ENCODE measurements at places on chromosomes 4 and X.

DNA sequence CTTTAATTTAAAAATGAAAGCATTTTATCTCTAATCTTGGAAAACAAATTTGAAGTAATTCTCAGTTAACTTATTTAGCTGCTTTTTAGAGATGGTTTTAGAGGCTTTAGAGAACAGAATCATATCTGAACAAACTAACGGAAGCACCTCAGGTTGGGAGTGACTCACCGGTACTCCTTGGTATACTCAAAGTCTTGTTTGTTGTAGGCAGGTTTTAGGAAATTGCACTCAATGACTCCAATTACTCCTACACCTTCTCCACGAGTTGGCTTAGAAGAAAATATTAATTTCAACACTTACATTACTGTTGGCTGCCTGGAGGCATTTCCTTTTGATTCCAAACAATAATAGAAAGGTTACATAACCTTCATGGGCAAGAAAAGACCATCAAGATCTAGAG lies 23.6 kb downstream of the MORC4 start:
- DNase-seq = no peak

- DNase-seq = no peak
Observed at GRCh38 chrX:134520860-134521390, 61.0 kb downstream of the HPRT1 start.

- no peak for DNase-seq
Observed at GRCh38 chr4:187499956-187500355, 495.6 kb upstream of the ZFP42 start.

DNA sequence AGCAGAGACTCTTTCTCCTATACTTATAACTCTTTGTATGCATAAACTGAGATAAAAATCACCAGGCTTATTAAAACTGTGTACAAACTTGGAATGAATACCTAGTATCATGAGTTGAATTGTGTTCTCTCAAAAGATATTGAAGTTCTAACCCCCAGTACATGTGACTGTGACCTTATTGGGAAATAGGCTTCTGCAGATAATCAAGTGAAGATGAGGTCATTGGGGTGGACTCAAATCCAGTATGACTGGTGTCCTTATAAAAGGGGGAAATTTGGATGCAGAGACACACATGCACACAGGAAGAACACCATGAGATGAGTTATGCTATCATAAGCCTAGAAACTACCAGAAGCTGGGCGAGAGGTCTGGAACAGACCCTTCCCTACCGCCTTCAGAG lies 26.2 kb downstream of the ZNF827 start:
- DNase-seq = no peak

- no peak for DNase-seq
Observed at GRCh38 chrX:53133400-53133799, 39.5 kb downstream of the KANTR start.

GRCh38 chrX:43817444-43817843 lies 64.8 kb downstream of the MAOB start:
- DNase-seq = no peak

GRCh38 chr4:120733968-120734367 lies 188.6 kb downstream of the PRDM5 start:
- DNase-seq = no peak

DNA sequence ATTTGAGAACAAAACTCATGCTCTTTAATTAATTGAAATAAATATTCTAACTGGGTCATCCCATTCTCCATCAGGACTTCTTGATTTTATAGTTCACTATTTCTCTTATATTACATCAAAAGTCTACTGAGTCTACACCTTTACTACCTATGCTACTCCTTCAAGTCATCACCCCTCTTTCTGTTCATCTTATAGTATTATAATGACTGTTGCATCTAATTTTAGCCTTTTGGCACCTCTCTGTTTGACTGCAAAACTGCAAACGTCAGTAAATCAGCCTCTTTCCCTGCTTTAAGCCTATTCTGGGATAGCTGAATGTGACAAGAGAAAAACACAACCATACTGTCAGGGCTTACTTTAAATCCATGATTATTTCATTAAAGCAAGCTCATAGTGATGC lies 639.1 kb downstream of the GABRG1 start:
- no peak for DNase-seq

DNA sequence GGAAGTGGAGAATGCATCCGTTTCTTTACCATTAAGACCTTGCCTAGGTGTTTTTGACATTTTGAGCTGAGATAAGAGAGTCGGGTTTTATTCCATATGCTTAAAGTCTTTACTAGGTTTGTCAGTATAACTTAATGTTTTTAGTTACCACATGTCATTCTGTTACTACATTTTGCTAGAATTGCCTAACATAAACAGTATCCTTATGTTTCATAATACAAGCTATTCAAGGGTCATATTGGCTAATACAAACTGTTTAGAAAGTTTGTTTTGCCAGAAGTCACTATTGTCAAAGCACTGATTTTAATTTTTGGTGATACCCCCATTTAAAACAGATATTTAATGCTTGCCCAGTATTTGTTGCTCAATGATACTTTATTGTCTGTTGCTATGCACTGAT lies 427.7 kb upstream of the MAGEB2 start:
- no peak for DNase-seq

- no peak for DNase-seq
Observed at GRCh38 chr4:151670843-151671242, 90.0 kb downstream of the GATB start.

- DNase-seq = peak; percentile 87
Observed at GRCh38 chr4:40621592-40622512, 7.8 kb downstream of the RBM47 start.

DNA sequence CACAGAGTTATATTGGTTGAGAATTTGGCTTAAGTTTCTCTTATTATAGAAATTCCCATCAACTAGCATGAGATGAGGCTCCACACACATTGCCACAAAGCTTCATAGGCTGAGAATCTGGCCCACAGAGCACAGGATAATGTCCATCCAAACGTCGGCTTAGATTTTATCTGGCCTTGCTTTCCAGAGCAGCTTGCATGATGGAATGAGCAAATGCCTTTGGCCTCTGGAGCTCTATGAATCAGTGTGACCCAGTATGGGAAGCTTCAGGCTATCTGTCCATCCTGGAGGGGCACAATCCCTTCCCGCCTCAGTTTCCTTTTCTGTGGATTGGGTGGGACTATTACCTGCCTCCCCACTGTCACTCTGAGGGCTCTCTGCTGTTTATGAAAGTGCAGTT lies 131.5 kb upstream of the NDP start:
- no peak for DNase-seq

GRCh38 chr4:46793036-46793435 lies 116.0 kb downstream of the COX7B2 start:
- no peak for DNase-seq

DNA sequence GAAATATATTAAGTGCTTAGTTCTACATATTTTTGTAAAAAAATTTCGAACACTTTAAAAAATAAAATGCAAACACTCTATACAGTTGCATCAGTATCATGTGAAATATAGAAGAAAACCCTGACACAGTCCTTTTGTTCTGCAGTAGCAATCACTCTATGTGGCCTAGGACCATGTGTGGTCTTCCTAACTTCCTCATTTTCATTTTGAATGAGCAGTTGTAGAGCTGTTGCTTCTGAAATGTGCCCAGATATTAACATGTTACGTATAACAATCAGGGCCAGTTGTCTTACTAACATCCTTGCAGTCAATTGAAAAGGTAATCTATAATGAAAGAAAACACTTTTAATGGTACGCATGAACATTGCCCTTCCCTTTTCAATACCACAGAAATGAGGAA lies 107.9 kb downstream of the ZNF827 start:
- DNase-seq = no peak

GRCh38 chr4:81688085-81688484 lies 216.4 kb upstream of the RASGEF1B start:
- DNase-seq = no peak

GRCh38 chr4:132169660-132170059 lies 979.4 kb upstream of the PCDH10 start:
- DNase-seq = no peak

DNA sequence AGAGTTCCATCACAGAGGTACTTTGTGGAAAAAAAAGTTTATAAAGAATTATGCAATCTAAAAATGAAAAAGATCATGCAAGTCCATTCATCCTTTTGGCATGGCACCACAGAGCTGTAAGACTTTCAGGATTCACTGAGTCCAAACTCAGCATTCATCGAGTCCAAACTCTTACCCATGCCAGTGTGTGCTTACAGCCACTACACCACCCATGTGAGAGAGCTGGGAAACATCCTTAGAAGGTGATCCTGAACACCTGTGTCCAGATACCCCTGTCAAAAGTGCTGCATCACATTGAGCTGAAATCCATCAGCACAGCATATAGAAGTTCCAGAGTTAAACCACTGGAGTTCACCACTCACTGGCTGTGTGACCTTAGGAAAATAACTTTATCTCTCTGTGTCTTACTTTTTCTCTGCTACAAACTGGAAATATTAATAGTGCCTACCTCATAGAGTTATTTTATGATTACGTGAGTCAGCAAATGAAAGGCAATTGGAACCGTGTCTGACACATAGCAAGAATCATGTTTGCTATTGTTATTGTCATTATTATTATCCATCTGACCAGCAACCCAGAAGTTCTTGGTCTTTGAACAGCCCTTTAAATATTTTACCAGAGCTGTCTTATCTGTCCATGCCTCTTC lies 115.0 kb upstream of the FTHL17 start:
- DNase-seq = no peak

DNA sequence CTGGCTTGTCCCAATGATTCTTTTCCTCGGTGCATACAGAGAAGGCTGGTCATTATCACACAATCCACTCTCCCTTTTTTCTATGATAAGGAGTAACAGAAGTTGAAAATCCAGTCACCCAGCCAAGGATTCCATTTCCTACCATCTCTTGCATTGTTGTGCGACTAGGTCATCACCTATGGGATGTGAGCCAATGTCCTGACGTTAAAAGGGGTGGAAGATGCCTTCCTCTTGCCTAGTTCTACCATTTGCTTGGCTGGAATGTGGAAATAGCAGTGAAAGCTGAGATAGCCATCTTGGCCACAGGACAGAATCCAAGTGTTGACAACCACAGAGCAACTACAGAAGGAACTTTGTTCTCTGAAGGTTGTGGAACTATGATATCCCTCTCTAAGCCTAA lies 132.2 kb upstream of the KIT start:
- no peak for DNase-seq

GRCh38 chrX:39759526-39760224 lies 338.1 kb downstream of the BCOR start:
- DNase-seq = no peak

- DNase-seq = no peak
Observed at GRCh38 chrX:49879656-49880277, 483 bp downstream of the USP27X start.

DNA sequence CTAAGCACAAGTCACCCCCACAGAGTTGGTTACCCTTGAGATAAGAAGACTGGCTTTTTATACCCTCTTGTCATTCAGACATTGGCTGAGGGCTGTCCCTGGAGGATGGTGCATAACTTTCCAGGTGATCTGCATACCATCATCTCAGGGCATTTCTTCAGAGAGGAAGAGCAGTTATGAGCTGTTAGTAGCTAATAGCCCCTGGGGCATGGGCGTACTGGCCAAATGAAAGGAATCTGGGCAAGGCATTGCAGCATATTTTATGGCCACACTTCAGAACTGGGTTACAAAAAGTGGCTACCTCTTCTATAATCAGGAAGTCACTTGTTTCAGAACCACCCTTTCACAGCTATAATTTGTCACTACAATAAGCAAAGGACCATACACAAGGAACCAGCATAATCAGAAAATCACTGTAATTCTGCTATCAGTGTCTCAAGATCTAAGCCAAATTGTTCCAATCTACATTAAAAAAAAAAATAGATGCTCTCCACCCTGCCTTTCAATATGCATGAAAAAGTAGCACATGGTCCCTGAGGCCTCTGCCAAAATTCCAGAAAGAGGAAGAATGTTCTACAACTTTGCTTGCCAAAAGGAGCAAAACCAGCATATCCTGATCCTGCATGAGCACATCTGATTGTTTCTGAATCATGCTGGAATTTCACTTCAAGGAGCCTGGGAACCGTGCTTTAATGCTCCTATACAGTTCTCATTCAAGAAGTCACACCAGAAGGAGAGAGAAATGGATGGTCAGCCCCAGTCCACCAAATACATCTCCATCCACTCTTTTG lies 92.0 kb downstream of the TMEM144 start:
- DNase-seq = no peak

- DNase-seq = no peak
Observed at GRCh38 chr4:163612762-163613161, 118.3 kb downstream of the TMA16 start.

GRCh38 chr4:115187136-115187535 lies 73.7 kb upstream of the NDST4 start:
- DNase-seq = no peak

DNA sequence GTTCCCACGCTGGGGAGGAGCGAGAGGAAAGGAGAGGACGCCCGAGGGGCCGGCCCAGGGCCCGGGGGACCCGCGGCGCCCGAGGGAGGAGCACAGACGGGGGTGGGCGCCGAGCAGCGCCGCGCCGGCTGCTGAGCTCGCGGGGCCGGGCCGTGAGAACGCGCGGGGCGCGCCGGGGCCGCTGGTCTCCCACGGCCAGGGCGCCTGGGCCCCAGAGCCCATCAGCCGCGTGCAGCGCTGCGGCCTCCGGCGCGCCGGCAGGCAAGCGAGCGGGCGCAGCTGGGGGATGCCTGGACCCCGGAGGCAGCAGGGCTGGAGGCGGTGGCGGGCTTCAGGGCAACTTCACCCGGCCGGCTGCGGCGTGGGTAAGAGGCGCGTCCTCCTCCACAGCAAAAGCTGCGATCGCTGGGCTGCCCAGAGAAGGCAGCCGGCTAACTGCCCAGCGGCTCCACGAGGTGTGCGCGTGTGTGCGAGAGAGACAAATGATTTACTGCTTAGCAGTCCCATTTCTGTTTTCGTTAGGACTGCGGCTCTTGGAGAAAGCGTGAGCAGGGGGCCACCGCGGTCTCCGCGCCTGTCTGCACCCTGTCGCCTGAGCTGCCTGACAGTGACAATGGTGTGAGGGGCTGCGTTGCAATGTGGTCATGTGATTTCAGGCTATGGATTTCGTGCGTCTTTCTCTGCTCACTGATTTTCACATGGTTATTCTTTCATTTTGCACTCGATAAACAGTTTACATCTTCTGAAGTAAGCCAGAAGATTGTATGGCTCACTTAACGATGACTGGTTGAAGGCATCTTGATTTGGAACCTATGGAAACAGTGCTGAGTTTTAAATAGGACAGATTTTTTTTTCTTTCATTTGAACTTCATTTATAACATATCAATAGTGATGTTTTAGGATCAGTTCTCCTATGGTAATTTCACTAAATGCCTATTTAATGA lies 1.2 kb downstream of the GUCY1A1 start:
- peak; percentile 76 for DNase-seq

DNA sequence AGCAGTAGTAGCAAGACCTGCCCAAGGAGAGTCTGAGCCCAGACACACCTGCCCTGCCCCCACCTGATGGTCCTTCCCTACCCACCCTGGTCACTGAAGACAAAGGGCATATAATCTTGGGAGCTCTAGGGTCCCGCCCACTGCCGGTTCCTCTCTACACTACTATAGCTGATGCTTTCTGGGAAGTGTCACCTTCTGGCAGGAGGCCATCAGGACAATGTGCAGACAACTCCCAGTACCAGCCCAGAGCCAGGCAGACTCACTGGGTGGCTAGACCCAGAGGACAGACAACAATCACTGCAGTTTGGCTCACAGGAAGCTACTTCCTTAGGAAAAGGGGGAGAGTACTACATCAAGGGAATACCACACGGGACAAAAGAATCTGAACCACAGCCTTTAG lies 312.7 kb downstream of the SPRY1 start:
- DNase-seq = no peak
